ENCODE measurements at places on chromosomes 3 and 15.

GRCh38 chr3:79587150-79587549 is 180.6 kb downstream of the ROBO1 start:
- no peak for DNase-seq

DNA sequence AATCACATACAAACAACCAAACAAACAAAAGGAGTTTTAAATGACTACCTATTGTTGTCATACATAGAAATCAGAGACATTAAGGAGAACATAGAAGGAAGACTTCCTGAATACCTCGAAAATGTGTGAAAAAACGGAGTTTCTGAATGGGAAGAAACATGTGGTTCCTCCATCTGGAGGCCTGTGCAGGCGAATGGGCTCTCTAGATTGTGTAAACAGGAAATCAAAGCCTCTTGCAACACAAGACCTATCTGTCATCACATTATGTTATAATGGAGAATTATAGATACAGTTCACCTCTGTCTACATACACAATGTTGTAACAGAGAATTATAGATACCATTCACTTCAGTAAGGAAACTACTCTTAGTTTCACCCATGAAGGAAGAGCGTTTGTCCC is 44.1 kb downstream of the RUBCN start:
- peak; percentile 45 for DNase-seq

DNA sequence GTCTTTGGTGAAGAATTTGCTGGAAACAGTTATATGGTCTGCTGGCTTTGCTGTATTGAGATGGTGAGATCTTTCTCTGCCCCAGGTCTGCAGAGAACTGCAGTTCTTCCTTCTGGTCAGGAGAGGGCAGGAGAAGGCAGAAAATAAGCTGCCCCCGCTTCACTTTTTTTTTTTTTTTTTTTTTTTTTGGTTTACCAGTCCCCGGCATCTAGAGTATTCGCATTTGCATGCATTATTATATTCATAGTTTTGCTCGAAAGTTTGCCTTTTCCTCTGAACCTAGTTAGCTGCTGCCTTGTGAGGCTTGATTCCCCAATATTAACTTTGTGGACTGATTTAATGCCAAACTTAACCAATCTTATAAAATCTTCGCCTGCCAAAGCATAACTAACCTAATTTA is 10.6 kb upstream of the PARL start:
- DNase-seq = peak; percentile 37

- no peak for DNase-seq
These were observed 2.1 kb upstream of the POLR2M start for GRCh38 chr15:57704441-57704840.

DNA sequence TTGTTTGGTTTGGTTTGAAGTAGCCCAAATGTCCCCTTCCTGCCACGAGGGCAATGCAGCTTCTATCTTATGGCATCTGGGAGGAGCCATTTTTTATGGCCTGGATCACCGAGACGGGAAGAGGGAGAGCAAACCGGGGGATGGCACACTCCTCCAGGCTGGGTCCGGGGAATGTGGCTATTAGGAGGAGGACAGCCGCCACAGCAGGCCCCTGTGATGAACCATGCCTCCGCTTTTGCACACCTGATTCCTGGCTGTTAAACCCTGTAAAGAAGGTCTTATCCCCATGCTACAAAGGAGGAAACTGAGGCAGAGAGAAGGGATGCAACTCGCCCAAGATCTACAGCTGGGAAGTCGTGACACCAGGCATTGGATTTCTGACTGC is 157.6 kb downstream of the OR4M2 start:
- no peak for DNase-seq

DNA sequence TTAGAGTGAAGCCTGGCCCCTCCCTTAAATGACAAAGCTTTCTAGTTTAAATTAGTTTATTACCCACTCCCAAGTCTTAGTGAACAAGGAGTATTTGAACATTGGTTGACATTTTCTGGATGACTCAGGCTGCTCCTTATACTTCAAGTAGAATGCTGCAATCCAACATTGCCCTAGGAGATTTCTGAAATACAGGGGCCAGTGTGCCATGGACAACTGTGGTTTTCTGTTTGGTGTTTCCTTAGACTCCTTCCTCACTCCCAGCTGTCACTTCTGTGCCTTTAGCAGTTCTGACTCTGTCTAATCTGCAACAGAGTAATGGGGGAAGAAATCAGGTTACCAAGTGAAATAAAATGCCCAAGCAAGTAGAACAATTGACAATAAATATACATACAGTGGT is 116.1 kb upstream of the P2RY1 start:
- no peak for DNase-seq

DNA sequence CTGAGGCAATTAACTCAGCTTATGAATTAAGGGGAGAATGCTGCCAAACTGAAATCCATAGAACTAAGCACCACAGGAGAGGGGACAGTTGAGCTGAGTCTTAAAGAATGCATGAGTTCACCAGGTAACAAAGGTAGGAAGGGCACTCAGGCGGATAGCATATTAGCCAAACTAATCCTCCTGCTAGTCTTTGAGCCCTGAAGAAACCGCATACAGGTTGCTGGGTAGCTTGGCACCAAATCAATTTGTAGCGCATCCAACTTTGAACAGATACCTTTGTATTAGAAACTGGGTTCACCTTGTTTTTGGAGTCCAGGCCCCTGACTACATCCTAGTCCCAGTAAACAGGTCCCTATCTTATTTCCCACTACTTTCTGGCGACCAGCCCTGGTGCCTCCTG is 93.7 kb downstream of the FRMD4B start:
- no peak for DNase-seq
